ENCODE measurements at places on chromosomes 2 and 18.

DNA sequence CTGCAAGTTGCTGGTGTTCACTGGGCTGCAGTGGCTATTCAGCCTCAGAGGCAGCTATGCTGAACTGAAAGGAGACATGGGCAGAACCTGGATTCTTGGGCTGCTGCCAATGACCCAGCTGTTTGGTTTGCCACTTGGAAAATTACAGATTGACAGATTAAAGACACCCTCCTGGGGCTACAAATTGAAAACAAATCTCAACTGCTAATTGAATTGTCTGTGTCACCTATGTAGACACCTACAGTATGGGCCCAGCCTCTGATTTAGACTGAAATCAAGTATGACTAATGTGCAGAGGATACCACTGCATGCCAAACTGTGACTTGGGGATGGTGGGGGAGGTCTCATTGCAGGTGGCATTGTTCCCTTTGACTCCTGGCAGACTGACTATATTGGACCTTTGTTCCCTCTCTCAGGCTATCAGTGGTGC lies 42.8 kb downstream of the ITSN2 start:
- DNase-seq, result no peak

GRCh38 chr2:64697297-64698176 lies 43.8 kb upstream of the SERTAD2 start:
- no peak for DNase-seq

DNA sequence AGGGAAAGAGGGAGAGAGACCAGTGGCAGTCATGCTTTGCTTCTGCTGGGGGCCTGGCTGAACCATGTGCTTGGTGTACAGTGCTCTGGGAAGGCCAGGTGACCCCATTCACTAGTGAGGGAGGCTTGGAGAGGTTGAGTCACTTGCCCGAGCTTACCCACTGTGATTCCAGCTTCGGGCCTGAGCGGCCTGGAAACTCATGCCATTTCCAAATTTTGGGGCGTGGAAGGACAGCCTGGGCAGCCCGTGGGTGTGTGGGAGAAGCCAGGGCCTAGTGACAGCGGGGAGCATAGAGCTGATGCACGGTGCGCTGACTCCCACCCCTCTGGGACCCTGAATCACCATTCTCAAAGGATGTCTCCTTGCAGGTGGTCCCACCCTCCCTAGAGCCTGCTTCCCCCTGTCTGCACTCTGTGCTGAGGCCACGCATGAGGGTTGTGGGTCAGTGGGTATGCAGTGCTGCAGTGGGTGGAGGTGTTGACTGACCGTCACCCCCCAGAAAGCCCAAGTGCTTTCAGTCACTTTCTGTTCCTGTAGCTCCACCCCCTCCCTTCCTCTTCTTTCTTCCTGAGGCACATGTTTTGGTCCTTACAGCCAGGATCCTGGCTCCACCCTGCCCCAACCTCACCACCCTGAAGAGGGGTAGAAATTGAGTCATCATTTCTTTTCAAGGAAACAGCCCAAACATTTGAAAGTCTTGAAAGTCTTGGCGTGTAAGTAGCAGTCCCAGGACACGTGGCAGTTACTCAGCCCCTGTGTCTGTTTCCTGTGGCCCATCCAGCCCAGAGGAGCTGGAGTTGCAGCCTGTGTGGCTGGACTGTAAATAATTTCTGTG lies 69.3 kb upstream of the MCFD2 start:
- DNase-seq, result peak; percentile 30

GRCh38 chr18:28175150-28175929 lies 1.6 kb downstream of the CDH2 start:
- DNase-seq, result no peak

GRCh38 chr2:47640356-47640755 lies 142.6 kb upstream of the MSH6 start:
- no peak for DNase-seq

- DNase-seq, result no peak
Measured at GRCh38 chr2:10532638-10533101, 84.5 kb upstream of the ODC1 start.

DNA sequence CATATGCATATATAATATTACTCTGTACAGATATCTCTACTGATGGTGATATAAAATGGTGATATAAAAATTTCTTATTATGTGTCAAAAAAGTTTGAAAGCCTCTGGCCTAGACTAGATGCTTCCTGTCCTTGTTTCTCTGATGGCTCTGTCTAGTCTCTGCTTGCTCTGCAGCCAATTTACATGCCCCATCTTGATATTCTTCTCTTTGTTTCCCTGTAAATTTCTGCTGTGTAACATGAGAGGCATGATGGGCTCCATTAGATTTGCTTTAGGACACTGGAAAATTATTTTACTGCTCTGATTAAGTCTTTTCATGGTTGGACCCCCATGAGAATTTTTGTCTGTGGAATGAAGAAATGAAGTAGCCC lies 24.3 kb downstream of the BABAM2 start:
- DNase-seq, result no peak

DNA sequence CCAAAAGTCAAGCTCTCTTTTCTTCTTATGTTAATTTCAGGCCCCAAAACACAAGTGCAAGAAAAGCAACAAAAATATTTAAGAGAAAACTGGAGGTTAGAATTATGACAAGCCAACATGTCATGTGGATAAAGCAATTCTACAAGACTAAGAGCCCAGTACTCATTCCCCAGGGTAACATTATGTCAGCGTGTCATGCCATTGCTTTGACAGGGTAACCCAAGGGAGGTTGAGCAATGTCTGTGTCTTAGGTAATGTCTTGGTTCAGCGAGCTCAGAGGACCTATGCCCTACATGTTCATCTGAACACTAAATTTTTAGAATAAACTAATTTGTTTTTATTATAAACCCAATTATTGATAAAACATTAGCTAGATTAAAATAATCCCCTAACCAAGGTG lies 173.2 kb upstream of the ZNF804A start:
- DNase-seq, result no peak

GRCh38 chr2:134866498-134867099 lies 28.2 kb downstream of the ACMSD start:
- no peak for DNase-seq

Measured in activated T-helper 9 cell treated with anti-CD3 and anti-CD28 coated beads, Interleukin-2, amount 50 U/mL, for 16 hours (primary cell).